ENCODE measurements at places on chromosomes 16 and 17.

DNA sequence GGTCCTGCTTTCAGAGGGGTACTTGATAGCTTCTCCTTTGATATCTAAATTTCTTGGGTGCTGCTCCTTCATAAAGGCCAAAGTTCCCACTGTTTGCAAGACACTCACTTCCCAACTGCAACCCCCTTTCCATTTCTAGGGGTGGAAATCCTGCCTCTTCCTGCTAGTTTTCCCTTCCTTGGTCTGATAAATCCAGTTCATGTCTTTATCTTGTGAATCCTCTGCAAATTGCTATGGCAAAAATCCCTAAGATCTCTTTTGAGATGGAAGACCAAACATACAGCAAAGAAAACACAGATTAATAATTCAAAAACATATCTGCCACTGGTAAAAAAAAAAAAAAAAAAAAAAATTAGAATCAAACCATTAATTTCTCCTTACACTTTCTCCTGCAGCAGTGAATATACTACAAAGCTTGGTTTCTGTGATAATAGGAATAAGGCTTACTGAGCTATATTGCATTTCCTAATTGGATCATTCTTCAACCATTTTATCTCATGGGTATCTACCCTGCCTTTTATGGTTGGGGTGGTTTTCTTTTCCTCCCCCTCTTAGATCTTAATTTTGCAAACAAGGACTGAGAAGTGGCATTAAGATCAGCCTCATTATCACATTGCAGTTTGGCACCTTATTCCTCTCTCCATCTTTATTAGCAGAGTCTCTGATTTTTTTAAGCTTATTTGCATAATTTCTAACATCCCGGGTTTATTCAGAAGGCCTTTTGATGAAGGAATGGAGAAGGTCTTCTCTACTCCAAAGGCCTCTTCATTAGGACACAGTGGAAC is 439.1 kb downstream of the XYLT1 start:
- no peak for DNase-seq

DNA sequence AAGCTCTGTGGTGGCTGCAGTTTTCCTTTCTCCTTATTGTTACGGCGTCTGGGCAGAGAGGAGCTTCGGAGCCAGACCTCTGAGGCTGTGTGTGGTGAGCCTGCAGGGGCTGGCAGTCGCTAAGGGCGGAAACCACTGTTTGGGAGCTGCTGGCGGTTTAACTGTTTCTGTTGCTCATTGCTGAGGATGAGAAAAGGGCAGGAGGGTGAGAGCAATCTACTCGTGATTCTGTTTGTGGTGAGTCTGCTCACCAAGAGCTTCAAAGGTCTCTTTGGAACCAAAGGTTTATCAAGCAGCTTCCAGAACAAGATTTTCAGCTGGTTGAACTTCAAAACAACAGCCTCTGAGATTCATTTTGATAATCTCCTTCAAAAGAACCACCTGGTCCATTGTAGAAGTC is 143.9 kb downstream of the ANKFN1 start:
- DNase-seq, result no peak

DNA sequence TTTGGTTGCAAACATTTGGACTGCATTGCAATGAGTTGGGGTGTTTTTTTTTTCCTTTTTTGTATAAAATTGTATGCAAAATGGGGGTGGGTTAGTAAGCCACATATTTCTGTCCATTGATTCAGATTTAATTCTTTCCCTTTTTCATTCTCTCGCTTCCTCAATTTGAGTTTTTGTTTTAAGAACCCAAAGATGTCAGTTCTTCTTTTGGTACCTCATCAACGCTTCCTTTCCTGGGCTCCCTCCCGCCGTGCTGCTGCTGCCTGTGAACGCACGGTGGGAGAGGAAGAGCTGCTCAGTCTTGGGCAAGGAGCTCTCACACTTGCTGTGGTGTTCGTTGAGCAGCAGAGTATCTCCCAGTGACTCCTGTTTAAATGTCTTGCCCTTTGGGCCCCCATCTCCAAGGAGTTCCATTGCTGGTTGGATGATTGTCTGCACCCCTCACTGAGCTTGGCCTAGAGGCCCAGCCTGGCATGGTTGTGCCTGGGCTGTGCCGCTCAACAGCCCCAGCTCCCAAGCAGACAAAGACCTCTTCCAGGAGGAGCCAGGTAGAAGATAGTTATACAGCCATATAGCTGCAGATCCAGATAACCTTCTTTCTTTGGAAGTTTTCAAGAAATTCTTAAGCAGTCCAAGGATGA is 13.6 kb downstream of the UBFD1 start:
- DNase-seq, result no peak

GRCh38 chr17:2347805-2348685 is 10.7 kb downstream of the SGSM2 start:
- peak; percentile 82 for DNase-seq

GRCh38 chr17:58291246-58291645 is 10.5 kb upstream of the MPO start:
- DNase-seq, result no peak

DNA sequence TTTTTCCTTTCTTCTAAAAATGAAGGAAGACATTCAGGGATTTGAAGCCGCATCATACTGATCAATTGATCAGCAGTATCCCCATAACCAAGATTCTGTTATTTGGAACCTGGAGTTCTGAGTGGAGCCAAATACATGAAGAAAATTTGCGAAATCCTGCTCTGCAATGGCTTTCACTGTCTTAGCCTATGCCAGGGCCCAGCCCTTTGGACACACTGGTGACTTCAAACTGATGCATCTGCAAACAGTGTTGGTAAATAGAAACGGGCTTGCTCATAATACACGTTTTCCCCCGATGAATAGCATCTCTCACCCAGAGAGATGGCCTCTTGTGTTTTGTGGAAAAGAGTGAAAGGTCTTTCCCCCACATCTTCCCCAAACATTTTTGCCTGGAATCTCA is 87.6 kb upstream of the TOX3 start:
- no peak for DNase-seq

GRCh38 chr16:2924901-2925755 is 13.4 kb downstream of the FLYWCH1 start:
- DNase-seq, result no peak

GRCh38 chr16:69157196-69157595 is 24.7 kb downstream of the UTP4 start:
- DNase-seq, result no peak

DNA sequence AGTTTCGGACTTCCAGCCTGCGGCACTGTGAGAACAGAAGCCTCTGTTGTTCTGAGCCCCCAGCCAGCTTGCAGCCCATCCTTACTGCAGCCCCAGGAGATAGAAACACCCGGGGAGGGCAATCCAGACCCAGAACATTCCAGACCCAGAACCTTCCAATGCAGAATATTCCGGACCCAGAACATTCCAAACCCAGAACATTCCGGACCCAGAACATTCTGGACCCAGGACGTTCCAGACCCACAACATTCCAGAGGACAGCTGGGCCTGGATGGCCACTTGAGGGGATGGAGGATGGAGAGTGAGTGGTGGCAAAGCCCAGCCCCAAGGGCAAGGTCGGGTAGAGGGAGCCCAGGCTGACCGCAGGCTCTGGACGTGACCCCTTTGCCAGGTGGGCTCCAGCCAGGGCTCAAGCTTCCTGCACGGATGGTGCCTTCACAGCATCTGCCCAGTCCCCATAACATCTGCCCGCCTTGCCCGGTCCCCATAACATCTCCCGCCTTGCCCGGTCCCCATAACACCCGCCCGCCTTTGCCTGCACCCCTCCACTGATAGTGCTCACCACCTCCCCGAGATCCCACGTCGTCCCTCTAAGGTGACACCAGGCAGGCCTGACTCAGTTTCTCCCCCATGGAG is 3.5 kb downstream of the CBFA2T3 start:
- no peak for DNase-seq

GRCh38 chr16:81319221-81319912 is 4.6 kb downstream of the GAN start:
- DNase-seq, result no peak

GRCh38 chr17:6135996-6136395 is 65.8 kb downstream of the WSCD1 start:
- no peak for DNase-seq

DNA sequence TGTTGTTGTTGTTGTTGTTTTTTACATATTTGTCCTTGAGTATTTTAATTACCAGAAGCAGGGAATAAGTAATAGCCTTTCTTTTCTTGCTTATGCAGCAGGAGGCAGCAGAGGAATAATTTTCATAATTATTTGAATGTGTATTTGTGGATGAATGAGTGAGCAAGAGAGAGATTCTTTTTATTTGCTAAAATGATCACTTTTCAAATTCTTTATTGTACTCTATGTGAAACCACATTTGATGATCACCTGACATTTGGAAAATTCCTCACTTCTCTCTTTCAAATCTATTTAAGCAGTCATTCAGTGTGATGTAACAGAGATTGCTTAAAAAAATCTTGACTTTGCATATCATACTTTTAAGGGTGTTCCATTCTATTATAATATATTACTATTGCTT is 223.6 kb downstream of the BCAS3 start:
- no peak for DNase-seq

DNA sequence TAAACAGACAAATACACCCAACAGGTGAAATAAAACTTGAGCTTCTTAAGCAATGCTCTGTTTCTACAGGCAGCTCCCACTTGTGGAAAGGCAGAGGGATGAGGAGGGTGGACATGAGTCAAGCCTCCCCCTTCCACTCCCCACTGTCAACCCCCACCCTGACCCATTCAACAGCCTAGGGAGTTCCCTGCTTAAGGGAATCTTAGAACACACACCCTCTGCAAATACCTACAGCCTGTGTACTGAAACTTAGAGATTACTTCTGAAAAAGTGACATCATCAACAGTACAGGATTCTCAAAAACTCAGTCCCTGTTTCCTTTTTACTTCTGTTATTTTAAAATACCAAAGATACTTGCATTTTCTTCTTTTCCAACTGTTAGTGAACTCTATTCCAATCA is 345.4 kb downstream of the SOX9 start:
- DNase-seq, result no peak

All from SHP77 (cell line).